ENCODE measurements at places on chromosomes 5 and 9. TPM values are rescaled to one million over a fixed set of nuclear protein-coding genes. Genes with fewer than 3 reads are reported as not detected.

DNA sequence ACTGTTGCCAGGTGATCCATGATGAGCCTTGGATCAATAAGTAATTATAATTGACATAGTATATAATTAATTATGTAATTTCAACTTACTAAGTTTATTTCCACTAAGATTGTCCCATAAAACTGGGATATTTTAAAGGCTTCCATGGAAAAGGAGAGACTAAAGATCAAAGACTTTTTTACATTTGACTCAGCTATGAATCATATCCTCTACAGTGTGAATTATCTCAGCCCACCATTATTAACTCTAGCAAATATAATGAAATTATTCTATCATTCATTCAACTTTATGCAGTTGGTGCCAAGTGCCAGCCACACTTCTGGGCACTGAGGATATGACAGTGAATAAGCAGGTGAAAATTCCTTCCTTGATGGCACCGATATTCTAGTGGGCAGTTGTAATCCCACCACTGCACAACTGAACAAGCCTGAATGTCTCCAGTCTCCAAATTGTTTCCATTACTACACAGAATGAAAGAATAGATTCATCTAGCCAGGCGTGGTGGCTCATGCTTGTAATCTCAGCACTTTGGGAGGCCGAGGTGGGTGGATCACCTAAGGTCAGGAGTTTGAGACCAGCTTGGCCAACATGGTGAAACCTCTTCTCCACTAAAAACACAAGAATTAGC lies 21.9 kb upstream of the TXN start:
- no peaks in the 10 kb centered on the region for H3K36me3 ChIP-seq
- H3K4me3 ChIP-seq, result no peak overlapping the region
- no peak overlapping the region for H3K27ac ChIP-seq

DNA sequence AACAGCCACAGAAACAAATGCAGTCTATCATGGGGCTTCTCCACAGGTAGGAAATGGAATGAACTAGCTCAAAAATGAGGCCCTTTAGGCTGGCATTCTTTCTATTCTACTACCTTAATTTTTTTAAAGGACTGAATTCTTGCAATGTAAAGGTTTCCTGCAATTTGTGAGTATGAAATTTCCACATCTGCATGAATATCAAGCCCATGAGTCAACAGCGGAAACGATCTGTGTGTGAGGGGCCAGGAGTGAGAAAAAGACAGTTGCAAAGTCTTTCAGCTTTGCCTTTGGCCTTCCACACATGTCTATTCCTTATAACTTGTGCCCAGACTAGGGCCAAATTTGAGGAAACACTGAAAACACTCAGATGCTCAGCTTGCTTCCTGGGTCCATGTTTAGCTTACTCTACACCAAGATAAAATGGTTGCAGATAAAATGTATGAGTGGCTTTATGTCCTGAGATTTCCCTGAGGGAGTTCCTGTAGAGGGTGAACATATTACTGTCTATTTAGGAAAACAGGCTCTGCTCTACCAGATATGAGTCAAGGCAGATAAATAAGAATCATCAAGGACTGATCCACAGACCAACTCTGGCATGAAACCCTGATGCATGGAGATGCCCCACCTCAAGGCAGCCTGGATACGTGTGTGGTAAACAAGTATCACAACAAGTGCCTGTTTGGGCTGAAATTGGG lies 46.5 kb downstream of the RETREG1 start:
- H3K4me1 ChIP-seq, result no peaks in the 10 kb centered on the region
- H3K4me3 ChIP-seq, result no peak overlapping the region
- no peak overlapping the region for H3K27ac ChIP-seq

DNA sequence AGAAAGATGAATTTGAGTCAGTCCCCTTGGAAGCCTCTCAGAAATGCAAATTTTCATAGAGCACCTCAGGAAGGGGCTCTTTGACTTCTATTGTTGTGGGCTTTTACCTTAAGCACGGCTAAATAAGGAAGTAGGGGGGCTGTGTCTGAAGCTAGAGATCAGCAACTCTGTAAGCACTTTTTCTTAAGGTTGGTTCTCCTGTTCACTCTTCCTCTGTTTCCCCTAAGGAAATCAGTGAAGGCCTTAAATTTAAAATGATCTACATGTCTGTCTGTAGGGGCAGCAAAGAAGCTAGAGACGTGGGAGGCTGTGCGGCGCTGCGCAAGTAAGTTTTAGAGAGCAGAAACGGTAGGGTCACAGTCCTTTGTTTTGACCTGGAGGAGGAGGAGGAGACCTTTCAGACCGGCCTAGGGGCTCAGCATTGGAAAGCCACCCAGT lies 1.2 kb upstream of the CDC14B start:
- no peak overlapping the region for H3K27ac ChIP-seq
- no peak overlapping the region for H3K4me3 ChIP-seq
- no peaks in the 10 kb centered on the region for H3K4me1 ChIP-seq
- no peaks in the 10 kb centered on the region for H3K36me3 ChIP-seq

DNA sequence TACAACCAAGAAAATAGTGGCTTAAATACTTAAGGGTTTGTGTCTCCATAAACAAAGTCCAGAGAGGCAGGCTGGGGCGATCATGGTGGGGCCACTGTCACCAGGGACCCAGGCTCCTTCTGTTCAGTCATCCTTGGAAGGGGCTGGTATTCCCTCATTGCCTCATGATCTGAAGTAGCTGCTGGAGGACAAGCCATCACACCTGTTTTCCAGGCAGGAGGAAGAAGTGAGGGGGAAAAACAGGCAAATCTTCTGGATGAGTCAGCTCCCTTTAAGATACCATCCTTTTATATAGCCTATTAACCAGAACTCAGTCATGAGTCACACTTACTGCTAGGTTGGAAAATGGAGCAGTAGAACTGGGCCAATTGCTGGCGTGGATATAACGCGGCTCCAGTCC lies 92.3 kb downstream of the DAP start:
- peaks cover 7% of the 10 kb centered on the region for H3K4me1 ChIP-seq
- H3K27me3 ChIP-seq, result no peaks in the 10 kb centered on the region
- H3K27ac ChIP-seq, result no peak overlapping the region
- H3K36me3 ChIP-seq, result no peaks in the 10 kb centered on the region
- no peak overlapping the region for H3K4me3 ChIP-seq
- DNase-seq, result no peak

Gene TAF1L
- not detected for total RNA-seq

Gene IGFBPL1
- 1.7 TPM for total RNA-seq

Gene PGGT1B
- total RNA-seq, result 43.9 TPM

Gene SPINK7
- total RNA-seq, result not detected

DNA sequence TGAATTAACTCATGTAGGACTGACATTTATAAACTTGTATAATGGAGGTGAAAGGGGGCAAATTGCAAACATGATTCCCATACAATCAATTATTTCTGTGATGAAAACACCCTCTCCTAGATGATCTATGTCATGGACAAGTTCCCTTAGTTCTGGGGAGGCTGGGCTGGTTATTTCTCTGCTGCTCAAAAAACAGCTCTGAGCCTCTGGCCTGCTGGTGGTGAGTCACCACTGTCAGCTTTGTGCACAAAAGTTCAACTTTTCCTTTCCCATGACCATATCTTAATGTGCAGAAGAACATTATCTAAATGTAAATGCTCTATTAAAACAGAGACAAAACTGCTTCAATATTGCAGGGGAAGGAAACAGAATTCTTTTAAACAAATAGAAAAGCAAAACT lies 85.0 kb downstream of the HMHB1 start:
- no peak overlapping the region for H3K27ac ChIP-seq
- no peaks in the 10 kb centered on the region for H3K4me1 ChIP-seq
- no peaks in the 10 kb centered on the region for H3K27me3 ChIP-seq
- no peaks in the 10 kb centered on the region for H3K36me3 ChIP-seq

DNA sequence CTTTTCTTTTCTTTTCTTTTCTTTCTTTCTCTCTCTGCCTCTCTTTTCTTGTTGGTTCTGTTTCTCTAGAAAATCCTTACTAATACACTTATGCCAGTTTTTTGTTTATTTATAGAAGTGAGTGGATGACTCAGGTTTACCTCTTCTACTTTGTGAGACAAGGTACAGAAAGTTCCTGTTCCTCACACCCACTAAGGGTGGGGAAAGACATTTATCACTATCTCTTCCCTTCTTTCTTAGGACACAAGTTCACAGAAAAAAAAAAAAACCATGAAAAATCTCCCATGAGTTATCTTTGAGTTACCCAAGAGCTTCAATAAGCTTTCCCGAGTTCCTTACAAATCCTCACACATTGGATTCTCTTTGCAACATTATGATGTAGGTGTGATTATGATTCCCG lies 60.9 kb upstream of the CD180 start:
- no peak overlapping the region for H3K4me3 ChIP-seq
- no peak overlapping the region for H3K27ac ChIP-seq
- peaks cover 1% of the 10 kb centered on the region for H3K4me1 ChIP-seq
- H3K27me3 ChIP-seq, result no peaks in the 10 kb centered on the region

- DNase-seq, result no peak
- no peaks in the 10 kb centered on the region for H3K27me3 ChIP-seq
- no peak overlapping the region for H3K4me3 ChIP-seq
- no peaks in the 10 kb centered on the region for H3K36me3 ChIP-seq
- H3K27ac ChIP-seq, result no peak overlapping the region
These were observed 7.9 kb upstream of the NINJ1 start for GRCh38 chr9:93141771-93142483.

- H3K4me1 ChIP-seq, result no peaks in the 10 kb centered on the region
- no peaks in the 10 kb centered on the region for H3K27me3 ChIP-seq
- peaks cover 1% of the 10 kb centered on the region for H3K36me3 ChIP-seq
- DNase-seq, result no peak
- no peak overlapping the region for H3K4me3 ChIP-seq
These were observed 47.5 kb downstream of the STX17 start for GRCh38 chr9:99953861-99954507.

Gene PNPLA7
- total RNA-seq, result 6.5 TPM

- no peaks in the 10 kb centered on the region for H3K27me3 ChIP-seq
- no peaks in the 10 kb centered on the region for H3K4me1 ChIP-seq
- no peaks in the 10 kb centered on the region for H3K36me3 ChIP-seq
- peak; percentile 77 for DNase-seq
These were observed 95.3 kb upstream of the SLC12A2 start for GRCh38 chr5:127988146-127988760.

DNA sequence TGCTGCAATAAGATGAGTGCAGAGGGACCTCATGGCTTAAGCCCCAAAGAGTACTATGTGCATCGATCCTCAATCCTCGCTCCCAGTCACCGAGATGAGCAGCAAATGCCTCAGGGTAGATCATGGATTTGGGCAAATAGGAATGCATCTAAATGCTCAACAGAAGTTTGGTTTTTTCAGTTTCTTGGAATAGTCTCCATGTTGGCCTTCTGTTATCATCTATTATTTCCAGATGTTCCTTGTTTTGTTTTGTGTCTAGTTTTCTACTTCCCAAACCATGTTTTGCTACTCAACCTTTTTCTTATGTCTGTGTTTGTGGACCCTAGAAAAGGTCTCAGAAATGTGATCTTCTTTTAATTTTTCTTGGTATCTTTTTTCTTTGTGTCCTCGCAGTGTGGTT lies 43.5 kb upstream of the RASGRF2 start:
- no peaks in the 10 kb centered on the region for H3K36me3 ChIP-seq
- no peak overlapping the region for H3K27ac ChIP-seq
- H3K4me3 ChIP-seq, result no peak overlapping the region
- DNase-seq, result no peak
- H3K4me1 ChIP-seq, result no peaks in the 10 kb centered on the region

GRCh38 chr9:33921967-33922895 lies 105.3 kb downstream of the UBE2R2 start:
- H3K4me1 ChIP-seq, result no peaks in the 10 kb centered on the region
- peaks cover 60% of the 10 kb centered on the region for H3K36me3 ChIP-seq
- no peak for DNase-seq
- no peak overlapping the region for H3K4me3 ChIP-seq
- H3K27ac ChIP-seq, result no peak overlapping the region
- H3K27me3 ChIP-seq, result no peaks in the 10 kb centered on the region

Gene MAST4
- 72.9 TPM for total RNA-seq

DNA sequence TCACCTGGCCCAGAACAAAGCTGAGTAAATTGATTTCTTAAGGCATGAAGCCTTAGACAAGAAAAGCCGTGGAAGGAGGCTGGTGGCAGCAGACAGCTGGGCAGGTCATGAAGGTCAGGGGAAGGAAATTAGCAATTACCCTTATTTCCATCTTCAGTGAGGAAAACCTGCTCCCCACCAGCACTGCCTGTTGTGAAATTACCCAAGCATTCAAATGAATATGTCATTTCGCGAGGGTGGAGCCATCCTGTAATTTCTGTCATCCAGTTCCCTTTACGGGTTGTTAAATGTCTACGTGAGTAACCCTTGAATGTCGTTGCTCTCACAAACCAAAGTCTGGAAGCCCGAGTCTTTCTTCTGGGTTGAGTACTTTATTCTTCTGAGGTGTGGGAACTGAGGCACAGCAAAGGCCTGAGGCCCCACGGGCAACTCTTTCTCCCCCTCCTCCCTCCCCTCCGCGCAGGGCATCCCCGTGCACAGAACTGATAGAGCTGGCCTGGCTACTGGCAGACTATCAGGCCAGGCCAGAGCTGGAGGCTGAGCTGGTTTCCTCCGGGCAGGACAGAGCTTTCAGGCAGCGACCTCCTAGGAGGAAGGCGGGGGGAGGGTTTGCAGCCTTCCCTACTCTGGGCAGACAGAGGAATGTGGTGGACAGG lies 22.0 kb upstream of the AK3 start:
- H3K27ac ChIP-seq, result peak overlapping the region; percentile 80
- no peaks in the 10 kb centered on the region for H3K36me3 ChIP-seq
- DNase-seq, result peak; percentile 40
- H3K27me3 ChIP-seq, result no peaks in the 10 kb centered on the region

Gene PSAT1
- total RNA-seq, result 48.4 TPM

DNA sequence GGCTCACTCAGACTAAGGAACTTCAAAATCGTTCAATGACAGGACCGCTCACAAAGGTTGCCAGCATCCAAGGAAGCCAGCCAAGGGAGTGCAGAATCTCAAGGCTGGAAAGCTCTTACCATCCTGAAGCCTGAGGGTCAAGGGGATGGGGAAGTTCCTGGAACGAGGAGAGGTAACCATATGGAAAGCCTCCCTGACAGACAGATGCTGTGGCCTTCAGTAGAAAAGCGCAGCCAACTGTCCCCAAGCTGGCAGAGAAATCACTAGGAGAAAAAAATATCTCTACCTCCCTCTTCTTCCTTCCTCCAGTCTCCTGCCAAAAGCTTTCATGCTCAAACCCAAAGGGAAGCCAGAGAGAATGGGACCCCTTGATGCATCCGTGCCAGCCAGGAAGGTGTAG lies 90.5 kb upstream of the RANBP3L start:
- DNase-seq, result peak; percentile 51
- no peaks in the 10 kb centered on the region for H3K27me3 ChIP-seq
- peaks cover 21% of the 10 kb centered on the region for H3K4me1 ChIP-seq

GRCh38 chr9:130982636-130983358 lies 26.2 kb upstream of the LAMC3 start:
- DNase-seq, result peak; percentile 21
- H3K27me3 ChIP-seq, result no peaks in the 10 kb centered on the region
- no peaks in the 10 kb centered on the region for H3K4me1 ChIP-seq
- H3K36me3 ChIP-seq, result no peaks in the 10 kb centered on the region
- H3K27ac ChIP-seq, result no peak overlapping the region

DNA sequence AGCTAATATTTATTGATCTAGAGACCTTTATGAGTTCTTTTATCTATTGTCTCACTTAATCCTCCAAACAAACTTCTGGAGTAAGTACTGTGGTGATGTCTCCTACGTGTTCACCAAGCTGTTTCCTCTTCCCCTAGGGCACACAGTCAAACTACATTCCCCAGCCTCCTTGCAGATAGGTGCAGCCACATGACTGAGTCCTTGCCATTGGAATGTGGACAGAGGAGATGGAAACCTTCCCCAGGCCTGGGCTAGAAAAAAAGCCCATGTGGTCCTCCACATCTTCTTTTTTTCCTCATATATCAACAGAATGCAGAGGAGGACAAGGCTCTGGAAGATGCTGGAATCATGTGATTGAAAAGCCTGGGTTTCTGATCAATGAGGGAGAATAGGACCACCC lies 88.0 kb downstream of the ANKRD55 start:
- no peaks in the 10 kb centered on the region for H3K36me3 ChIP-seq
- no peaks in the 10 kb centered on the region for H3K27me3 ChIP-seq
- DNase-seq, result no peak
- H3K4me1 ChIP-seq, result peaks cover 5% of the 10 kb centered on the region
